Stimulated activated CD4-positive, alpha-beta T cell treated with anti-CD3 and anti-CD28 coated beads, Interleukin-15, amount 100 ng/mL, for 48 hours (primary cell): ENCODE measurements at places on chromosomes 7 and 10.
A peak's percentile ranks its signal among the peaks of the same experiment; 100 is the strongest.

DNA sequence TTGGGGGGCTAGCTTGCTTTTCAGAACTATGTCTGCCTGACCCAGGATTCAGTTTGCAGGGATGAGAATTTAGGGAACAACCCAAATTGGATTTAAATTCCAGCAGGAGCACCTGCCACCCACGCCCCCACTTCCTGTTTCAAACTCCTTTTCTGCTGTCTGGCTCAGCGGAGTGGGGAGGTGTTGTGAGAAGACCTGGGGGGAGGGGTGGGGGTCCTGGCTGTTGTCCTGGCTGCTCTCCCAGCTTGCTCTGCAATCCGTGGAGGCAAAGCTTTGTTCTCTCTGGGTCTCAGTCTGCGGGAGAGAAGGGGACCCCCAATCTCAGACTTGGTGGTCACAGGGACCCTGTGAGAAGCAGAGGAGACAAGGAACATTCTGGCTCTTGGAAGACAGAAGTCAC, 799 bp downstream of the KCNK18 start:
- DNase-seq: no peak

GRCh38 chr10:116272440-116273283, at the start of gene GFRA1:
Gene GFRA1, minus strand, starts transcription at chr10:116273206. Its CDS starts 1,177 bp downstream, at chr10:116272029.
- DNase-seq: no peak

DNA sequence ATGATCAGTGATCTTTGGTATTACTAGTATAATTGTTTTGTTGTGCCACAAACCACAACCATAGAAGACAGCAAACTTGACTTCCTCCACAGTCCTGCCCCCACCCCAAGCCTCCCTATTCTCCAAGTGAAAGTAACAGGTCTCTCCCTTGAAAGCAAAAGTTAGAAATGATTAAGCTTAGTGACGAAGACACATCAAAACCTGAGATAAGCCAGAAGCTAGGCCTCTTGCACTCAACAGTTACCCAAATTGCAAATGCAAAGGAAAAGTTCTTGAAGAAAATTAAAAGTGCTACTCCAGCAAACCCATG, 7.5 kb downstream of the SAR1A start:
- DNase-seq: peak; percentile 56

- DNase-seq: no peak
Measured at GRCh38 chr10:74691164-74691563, 135.2 kb upstream of the KAT6B start.

- peak; percentile 7 for DNase-seq
Measured at GRCh38 chr10:51700228-51700817, 928 bp upstream of the CSTF2T start.

GRCh38 chr10:3812141-3812540, 27.1 kb upstream of the KLF6 start:
- DNase-seq: no peak
